CD4-positive, alpha-beta T cell treated with Interleukin-12 subunit alpha and Interleukin-12 subunit beta, for 1 hour (primary cell): ENCODE measurements at places on chromosomes 5 and 9.

GRCh38 chr9:123488722-123489321, 132.8 kb downstream of the CRB2 start:
- no peak for DNase-seq

DNA sequence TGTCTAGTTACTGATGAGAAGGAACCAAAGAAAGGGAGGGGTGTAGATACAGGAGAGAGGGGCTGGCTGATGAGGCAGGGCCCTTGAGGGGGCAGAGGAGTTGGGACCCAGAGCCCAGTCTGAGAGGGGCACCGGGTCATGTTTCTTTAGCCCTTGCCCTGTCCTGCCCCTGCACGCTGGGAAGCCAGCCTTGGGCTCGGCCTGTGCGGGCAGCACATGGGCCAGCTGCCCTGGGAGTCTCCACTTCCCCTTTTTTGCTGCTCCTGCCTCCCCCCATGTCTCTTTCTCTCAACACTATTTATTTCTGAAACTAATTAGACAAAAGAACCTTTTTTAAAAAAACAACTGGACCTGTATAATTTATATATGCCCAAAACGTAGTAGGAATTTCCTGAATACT, 20.5 kb downstream of the MVB12B start:
- no peak for DNase-seq

DNA sequence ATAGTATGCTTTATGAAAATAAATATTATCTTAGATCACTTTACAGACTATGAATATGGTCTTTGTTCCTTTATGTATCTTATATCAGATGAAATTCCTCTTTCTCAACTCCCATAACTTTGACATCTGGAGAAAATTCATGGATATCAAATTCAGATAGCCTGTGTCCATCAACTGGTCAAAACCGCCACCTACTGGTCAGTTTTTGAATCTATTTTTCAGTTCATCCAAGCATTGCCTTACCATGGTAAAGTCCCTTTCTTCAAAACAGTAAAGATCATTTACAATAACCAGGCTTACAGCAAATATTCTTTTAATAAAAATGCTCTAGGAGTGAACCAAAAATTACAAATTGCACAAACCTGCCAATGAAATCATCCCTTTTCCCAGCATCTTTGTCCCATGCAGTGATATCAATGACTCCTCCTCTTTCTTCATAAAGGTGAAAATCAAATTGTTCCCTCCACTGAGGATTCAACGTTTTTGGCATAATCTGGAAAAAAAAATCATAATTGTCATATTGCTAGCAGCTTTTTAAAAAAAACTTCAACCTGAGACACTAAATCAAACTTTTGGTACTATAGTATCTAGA, 290.5 kb downstream of the SLF1 start:
- DNase-seq = peak; percentile 16

DNA sequence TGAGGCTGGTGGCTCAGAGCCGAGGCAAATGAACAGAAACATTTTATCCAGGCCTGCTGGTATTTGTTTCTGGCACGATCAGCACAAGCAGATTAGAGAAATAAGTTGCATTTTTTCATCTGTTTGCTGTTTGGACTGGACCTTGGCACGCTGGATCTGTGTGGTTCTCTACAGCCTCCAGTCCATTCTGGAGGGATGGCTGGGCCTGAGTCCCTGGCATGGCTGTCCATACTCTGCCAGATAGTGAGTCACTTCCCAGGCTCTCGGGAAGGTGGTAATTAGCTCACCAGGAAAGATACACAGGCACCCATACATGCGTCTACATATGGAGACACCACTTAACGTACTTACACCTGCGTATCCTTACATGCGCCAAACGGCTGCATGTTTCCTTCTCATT, 78.6 kb downstream of the SPRY4 start:
- DNase-seq = no peak

- DNase-seq = no peak
Observed at GRCh38 chr5:52784737-52785136, 3.0 kb upstream of the ITGA1 start.

GRCh38 chr5:87266914-87267573, 639 bp upstream of the RASA1 start:
- no peak for DNase-seq

GRCh38 chr9:129454467-129455067, 166.3 kb downstream of the C9orf50 start:
- DNase-seq = peak; percentile 44

GRCh38 chr5:169299191-169299662, 1.7 kb downstream of the SLIT3 start:
- no peak for DNase-seq

DNA sequence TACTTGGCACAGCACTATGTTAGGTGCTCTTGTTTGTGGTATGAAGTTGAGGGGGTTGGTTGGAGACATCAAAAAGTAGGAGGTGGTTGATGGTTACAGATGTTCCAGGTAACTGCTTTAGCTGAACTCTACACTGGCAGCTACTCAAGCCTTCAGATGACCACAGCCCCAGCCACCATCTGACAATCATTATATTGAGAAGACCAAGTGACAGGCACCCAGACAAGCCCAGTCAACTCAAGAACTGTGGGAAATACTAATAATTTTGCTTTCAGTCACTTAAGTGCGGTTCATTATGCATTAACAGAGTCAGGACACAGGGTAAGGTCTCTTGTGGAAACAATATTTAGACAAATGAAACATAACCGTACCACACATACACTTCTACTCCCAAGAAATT, 38.9 kb upstream of the SLIT3 start:
- DNase-seq = no peak

GRCh38 chr5:91449083-91449482, 66.0 kb upstream of the ARRDC3 start:
- no peak for DNase-seq

DNA sequence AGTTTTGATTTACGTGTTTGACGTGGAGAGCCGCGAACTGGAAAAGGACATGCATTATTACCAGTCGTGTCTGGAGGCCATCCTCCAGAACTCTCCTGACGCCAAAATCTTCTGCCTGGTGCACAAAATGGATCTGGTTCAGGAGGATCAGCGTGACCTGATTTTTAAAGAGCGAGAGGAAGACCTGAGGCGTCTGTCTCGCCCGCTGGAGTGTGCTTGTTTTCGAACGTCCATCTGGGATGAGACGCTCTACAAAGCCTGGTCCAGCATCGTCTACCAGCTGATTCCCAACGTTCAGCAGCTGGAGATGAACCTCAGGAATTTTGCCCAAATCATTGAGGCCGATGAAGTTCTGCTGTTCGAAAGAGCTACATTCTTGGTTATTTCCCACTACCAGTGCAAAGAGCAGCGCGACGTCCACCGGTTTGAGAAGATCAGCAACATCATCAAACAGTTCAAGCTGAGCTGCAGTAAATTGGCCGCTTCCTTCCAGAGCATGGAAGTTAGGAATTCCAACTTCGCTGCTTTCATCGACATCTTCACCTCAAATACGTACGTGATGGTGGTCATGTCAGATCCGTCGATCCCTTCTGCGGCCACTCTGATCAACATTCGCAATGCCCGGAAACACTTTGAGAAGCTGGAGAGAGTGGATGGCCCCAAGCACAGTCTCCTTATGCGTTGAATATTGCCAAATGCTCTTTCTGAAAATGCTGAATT, 850 bp downstream of the RRAGA start:
- DNase-seq = peak; percentile 11

- DNase-seq = no peak
Observed at GRCh38 chr5:72383280-72383679, 63.1 kb downstream of the PTCD2 start.

GRCh38 chr9:93300585-93301081, 116.7 kb downstream of the WNK2 start:
- no peak for DNase-seq

DNA sequence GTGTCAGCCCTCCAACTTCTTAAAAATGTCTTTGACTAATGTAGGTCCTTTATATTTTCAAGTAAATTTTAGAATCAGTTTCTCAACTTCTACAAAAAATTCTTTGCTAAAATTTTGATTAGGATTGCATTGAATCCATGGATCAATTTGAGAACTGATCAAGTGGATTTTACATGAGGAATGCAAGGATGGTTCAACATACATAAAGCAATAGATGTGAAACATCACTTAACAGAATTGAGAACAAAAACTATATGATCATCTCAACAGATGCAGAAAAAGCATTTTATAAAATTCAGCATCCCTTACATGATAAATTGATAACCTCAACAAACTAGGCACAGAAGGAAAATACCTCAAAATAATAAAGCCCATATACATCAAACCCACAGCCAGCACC, 190.8 kb downstream of the AUH start:
- DNase-seq = no peak

GRCh38 chr9:8428389-8428788, 628.8 kb upstream of the DMAC1 start:
- peak; percentile 16 for DNase-seq

GRCh38 chr5:179783128-179783527, 10.7 kb upstream of the LTC4S start:
- DNase-seq = no peak

GRCh38 chr5:150026682-150027172, 26.2 kb downstream of the HMGXB3 start:
- DNase-seq = no peak

GRCh38 chr5:159735749-159736660, 180.3 kb upstream of the ADRA1B start:
- no peak for DNase-seq

GRCh38 chr5:110625376-110625999, 101.0 kb downstream of the TMEM232 start:
- peak; percentile 9 for DNase-seq

DNA sequence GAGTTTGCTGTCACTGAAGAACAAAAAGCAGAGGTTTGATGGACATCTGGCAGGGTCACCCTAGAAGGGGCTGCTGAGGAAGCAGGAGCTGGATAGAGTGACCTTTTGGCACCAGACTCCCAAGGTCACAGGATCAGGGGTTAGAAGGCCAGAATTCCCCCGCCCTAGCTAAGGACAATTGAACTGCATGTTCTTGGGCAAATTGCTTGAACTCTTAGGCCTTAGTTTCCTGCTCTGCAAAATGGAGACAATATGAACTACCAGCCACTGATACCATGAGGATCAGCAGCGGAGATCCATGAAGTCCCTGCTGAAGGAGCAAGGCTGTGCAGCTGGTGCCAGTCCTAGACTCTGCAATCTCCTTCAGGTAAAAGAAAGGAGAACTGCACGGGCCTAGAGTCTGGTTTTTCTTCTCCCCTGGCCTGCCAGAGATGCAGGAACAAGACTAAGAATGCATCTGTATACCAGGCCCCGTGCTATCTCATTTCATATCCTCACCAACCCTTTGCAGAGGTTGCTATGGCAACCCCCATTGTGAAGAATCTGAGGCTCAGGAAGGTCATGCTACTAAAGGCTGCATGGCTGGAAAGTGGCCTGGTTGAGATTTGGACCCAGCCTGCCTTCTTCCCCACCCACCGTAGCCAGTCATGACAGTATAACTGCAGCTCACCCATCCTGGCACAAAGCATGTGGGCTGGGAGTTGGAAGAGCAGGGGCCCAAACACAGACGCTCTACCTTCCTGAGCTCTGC, 33.7 kb downstream of the CAMK2A start:
- no peak for DNase-seq

DNA sequence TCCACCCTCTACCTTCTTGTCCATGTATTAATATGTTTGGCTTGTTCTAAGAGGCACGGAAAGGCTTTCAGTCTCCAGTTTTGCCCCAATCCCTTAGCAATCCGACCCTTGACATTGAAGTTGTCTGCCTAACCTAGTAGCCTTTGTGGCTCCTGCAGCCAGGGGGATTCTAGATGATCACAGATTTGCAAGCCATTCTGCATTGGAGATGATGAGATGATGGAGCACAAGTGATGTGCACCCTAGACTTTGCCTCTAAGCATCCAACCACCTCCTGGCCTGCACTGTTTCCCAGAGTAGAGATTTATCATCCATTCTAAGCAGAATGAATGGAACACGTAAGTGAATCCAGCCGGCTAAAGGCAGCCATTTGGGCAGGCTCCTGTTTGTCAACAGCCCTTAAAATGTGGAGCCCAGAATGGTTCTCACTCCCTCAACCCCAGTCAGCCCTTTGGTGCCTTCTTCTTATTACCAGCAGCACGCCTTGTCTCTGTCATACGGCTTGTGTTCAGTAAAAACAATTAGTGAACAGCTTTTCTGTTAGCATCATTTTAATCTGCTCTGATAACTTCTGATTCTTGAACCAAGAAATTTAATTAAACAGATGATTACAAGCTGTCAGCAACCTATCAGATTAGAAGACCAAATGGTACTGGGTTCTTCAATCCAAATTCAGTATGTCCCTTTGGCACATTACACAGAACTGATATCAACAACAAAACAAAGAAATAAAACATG, 5.7 kb upstream of the TRAF1 start:
- peak; percentile 38 for DNase-seq

DNA sequence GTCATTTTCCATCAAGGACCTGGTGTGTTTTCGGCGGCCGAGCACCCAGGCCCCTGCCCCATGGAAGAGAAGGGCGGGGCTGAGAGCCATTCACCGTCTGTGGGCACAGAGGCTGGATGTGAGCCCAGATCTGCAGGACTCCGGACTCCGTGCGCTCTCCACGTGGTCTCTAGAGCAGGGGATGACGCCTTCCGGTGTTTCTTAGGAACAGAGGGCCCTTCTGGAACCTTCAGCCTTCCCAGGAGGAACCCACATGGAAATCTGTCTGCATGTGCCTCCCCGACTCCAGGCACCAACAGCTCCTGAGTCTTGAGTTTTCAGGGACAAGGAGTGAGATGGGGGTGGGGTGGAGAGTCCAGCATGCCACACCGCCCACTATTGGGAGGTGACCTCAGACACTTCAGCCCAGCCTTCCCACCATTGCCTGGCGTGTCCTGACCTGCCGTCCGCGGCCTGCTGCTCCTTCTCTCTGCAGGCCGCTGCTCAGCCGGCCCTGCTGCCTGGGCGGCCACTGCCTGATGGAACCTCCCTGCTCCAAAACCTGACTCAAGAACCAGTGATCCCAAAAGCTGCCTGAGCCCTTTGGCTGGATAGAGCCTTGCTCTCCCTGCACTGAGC, 2.4 kb upstream of the RXRA start:
- DNase-seq = no peak

DNA sequence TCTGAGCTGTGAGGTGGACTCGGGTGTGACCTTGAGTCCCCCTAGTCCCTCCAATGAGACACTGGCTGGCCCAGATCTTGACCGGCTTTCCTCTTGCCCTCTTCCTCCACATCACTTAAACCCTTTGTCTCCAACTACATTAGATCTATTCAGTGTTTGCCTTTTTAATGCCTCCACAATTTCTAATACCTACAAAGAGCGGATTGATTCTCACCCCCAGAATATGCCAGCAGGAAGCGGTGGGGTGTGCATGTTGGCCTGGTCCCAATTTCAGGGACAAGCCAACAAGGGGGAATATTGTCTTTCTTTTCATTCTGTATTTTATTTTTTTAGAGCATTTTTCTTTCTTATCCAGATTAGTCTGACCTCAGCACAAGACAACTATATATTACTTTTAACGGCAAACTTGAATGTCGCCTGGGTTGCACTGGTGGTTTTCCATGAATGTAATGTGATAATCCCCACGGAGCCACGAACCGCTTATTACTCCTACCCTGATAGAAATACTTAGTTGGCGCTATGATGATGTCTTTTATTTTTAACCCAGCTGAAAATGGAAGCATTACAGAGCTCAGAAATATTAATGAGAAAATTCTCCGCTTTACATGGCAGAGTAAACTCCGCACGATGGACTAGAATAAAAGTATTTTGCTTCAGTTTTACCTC, 68.5 kb upstream of the MYO10 start:
- no peak for DNase-seq
